Stimulated activated CD8-positive, alpha-beta memory T cell treated with anti-CD3 and anti-CD28 coated beads, Interleukin-4, amount 100 ng/mL, for 48 hours (primary cell): ENCODE measurements at places on chromosomes 7 and 10.

DNA sequence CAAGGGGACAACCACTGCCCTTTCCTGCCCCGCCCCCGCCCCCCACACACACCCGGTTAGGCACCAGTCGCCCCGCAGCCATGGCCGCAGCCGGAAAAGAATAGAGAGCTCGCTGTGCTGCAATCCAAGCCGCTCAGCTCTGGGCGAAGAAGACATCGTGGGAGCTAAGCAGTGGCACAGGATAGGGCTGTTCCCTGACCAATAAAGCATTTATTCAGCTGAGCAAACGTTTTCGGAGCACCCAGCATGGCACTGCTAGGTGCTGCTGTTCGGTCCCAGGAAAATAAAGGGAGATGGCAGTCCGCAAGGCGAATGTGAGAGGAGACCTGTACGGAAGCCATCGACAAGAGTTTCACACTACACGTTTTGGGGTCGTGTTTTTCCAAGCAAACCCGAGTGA, 18.3 kb downstream of the SKIDA1 start:
- no peak for DNase-seq

DNA sequence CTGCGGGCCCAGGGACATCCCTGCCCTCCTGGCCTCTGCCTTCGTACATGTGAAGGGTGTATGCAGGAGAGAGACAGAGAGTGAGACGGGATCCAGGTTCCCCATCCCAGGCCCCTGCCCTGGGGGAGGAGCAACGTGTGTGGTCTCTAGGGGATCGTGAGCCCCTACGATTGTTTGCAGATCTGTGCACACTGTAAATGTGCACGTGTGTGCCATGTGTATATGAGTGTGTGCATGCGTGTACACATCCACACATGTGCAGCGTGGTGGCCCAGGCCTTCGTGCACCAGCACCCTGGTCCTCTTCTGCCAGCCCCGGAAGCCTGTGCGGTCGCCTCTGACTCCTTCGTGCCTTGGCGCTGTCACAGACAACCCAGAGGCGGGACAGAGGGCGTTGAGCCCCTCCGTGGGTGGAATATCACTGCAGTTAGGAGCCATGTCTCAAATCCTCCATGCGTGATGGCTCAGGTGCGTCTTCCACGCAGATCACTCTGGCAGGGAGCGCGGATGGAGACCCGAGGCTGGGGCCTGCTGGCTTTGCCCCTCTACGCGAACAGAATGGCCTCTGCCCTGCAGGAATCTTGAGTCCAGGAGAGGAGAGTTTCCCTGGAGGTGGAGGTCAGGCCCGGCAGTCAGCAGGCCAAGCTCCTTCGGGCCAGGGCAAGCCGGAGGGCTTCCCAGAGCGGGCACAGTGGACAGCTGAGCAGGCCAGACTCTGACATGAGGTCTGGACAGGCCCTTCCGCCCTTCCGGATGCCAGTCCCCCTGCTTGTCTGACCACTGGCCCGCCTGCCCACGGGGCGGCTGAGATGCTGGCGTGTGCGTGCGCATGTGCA, 97.5 kb downstream of the UNCX start:
- no peak for DNase-seq

DNA sequence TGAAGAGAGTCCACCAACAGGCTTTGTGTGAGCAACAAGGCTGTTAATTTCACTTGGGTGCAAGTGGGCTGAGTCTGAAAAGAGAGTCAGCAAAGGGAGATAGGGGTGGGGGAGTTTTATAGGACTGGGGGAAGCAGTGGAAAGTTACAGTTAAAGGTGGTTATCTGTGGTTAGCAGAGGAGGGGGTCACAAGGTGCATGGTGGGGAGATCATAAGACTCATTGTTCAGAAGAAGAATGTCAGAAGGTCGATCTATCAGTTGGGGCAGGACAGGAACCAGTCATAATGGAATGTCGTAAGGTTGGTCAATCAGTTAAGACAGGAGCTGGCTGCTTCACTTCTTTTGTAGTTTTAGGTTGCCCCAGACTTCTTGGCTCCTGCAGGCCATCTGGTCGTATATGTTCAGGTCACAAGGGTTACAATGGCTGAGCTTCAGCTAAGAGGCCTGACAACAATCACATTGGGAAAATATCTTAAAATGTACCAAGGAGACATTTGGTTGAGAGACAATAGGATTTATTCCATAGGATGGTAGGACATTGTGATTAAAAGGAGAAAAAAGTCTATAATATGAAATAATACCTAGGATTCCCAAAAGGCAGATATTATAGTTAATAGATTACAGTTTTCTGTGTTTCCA, 356.4 kb downstream of the ANKRD7 start:
- no peak for DNase-seq

- no peak for DNase-seq
Measured at GRCh38 chr10:2011106-2011716, 273.9 kb upstream of the ADARB2 start.

DNA sequence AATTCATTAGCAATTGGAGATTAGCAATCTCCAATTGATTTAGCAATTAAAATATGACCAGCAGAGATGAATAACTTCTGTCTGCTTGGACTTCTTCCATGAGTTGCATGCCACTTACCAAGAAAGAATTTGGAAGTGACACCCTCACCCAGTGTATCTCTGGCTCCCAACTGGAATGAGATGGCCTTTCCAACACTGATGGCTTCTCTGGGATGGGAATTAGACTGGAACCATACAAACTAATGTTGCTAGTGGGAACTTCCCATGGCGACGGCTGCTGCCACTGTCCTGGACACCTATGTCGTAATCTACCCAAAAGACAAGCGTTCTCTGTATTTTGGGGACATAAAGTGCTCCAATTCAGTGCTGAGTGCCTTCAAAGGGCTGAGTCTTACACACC, 192.3 kb downstream of the COBL start:
- no peak for DNase-seq

DNA sequence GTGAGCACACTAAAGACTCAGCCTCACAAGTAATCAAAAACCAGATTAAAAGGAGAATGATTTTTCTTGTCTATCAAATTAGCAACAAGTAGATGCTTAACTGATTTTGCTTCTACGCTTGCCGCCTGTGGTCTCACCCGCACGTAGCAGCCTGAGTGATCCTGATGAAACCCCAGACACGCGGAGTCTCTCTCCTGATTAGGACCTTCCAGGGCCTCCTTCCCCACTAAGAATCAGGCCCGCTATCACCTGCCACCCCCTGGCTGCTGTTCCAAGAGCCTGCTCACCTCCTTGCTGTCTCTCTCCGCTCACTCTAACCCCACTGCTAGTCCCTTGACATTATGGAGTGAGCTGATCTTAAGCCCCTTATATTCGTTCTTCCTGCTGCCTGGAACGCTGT, 325.9 kb upstream of the NRP1 start:
- DNase-seq: no peak

DNA sequence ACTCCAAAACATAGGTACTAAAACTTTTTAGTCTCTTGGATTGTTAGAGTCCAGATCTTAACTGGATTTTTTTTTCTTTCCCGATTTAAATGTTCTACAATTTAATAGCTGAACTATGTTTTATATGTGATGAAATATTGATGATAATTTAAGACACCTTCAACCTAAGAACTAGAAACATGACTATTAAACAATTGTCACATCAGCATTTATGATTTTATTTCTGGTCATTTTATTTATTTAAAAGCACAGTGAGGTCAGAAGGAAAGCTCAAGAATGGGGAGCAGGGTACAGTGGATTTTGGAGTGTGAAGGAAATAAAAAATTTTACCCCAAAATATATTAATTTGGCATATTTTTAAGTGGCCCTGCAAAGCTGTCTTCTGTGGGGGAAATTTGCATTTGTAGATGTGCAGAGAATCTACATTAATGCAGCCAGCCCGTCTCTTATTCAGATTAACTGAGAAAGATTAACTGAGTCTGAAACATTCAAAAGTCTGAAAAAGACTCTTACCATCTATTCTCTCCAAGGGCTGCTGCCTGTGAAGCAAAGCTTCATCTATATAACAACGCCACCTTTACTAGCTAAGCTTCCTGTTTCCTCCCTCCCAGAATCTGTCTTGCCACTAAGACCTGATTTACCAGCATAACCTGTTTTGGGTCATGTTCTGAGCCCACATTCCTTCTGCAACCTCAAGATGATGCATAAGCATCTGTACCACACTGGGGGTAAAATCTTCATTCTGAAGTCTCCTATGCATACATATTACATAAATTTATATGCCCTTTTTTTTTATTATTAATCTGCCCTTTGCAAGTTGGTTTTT, 86.4 kb downstream of the TMEM106B start:
- no peak for DNase-seq

- peak; percentile 25 for DNase-seq
Measured at GRCh38 chr7:25820432-25821040, 331.5 kb upstream of the NFE2L3 start.

DNA sequence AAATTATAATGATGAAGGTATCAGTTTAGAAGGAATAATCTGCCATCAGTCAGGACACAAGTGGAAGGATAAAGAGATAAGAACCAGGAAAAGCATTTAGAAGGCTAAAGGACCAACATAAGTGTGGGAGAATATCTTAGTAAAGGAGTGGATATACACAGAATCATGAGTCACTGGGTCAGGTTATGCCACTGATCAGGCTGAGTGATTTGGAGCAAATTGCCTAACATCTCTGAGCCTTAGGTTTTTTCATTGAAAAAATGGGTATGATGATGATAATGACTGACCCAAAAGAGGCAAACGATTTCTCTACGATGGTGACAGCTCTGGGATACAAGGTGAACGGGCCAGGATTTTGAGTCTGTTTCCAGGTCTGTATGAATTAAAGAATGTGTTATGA, 2.8 kb upstream of the CUL1 start:
- no peak for DNase-seq

GRCh38 chr7:41777894-41778596, 75.2 kb upstream of the INHBA start:
- DNase-seq: no peak

GRCh38 chr7:140159497-140159896, 17.3 kb downstream of the KDM7A start:
- DNase-seq: no peak

DNA sequence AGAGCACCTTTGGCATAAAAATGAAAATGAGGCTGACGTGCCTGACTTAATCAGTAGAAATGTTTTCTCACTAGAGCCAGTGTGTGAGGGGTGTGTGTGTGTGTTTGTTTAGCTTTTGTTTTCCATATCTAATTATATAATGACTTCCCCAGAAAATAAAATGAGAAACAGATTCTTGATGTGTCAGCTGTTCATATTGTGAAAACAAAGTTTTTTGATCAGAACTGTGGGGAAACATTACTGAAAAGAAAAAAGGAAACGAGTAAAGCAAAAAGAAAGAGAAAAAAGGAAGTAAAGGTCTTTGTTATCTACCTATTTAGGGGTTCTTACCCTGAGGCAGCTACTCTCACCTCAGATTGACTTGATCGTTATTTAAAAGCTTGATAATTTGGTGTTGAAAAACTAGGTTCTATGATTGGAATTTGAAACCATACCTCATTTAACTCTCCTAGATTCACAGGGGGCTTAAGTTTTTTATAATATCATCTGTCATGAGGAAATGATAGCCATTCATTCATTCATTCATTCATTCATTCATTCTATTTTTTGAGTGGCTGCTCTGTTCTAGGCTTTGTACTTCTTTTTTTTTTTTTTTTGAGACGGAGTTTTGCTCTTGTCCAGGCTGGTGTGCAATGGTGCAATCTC, 58.0 kb downstream of the CREM start:
- DNase-seq: no peak

DNA sequence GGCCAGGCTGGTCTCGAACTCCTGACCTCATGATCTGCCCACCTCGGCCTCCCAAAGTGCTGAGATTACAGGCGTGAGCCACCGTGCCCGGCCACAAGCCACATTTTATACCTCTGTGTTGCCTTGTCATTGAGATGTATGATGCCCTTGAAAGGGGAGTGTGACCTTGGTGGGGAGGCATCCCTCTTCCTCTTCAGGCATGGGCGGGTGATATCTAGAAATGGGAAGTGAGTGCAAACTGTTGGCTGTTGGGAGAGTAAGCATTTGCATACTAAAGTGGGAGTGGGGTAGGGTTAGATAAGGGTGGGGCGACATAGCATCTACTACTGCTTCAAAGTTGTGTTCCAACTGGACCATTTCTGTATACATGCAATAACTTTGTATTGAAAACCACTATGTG, 20.1 kb downstream of the RP9 start:
- no peak for DNase-seq

- DNase-seq: no peak
Measured at GRCh38 chr7:78601728-78602127, 803.2 kb downstream of the PHTF2 start.

DNA sequence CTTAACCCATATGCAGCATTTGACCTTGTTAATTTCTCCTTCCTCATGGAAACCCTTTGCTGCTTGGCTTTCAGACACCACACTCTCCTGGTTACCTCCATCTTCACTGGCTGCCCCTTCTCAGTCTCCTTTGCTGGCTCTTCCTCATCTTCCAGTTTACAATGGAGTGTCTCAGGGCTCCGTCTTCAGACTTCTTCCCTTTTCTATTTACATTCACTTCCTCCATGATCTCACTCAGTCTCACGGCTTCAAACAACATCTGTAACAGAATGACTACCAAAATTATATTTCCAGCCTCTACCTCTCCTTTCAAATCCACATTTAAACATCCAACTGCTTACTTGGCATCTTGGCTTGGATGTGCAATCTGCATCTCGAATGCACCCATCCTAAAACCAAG, 140.4 kb downstream of the DKK1 start:
- no peak for DNase-seq

DNA sequence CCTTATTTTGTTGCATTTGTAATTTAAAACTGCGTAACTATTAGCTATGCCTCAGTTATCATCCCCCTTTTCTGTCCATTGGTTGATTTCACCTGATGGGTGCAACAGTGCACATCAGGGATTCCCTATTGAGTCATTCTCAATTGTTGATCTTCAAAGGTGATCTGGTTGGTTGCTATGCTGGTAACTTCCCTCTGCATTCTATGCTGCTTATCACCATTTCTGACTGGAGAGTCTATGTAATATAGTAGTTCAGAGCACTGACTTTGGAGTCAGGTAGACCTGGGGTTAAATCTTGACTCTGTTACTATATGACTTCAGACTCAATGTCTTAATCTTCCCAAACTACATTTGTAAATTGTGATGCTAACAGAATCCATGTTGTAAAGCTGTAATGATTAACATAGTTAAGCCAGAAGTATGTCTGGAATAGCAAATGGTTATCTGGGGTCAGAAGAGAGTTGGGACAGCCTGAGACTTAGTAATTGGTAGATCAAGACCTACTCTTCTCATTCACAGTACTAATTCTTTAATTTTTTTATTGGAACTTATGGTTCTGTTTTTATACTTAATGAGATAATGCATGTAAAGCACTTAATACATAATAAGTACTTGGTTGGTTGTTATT, 38.1 kb downstream of the EXOC6 start:
- no peak for DNase-seq

DNA sequence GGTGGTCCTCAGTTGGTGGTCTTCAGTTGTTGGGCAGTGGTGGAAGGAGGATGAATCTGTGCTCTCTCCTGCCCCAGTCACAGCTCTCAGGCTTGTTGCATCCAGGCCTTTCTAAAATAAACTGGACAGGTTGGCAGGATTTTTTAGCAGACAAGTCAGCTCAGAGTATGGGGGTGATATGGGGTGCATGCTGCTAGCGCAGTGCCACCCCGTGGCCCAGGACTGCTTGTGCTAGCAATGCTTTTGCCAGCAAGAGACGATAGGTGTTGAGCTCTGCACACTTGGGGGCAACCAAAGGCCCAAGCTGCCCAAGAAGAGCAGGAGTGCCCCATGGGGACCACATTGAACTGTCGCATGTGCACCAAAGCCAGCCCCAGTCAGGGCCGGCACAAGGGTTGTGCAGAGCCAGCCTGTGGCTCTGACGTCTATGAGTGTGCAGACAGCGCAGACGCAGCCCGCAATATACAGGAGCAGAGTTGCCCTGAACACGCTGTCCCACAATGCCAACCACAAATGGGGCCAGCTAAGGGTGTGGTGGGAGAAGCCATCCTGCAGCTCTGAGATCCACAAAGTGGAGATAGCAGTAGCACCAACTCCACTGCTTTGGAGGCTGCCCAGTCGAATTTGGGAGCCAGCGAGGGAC, 49.8 kb upstream of the PDSS1 start:
- no peak for DNase-seq
